ENCODE measurements at places on chromosomes 4 and X.

- H3K27me3 ChIP-seq: no peaks in the 10 kb centered on the region
- H3K36me3 ChIP-seq: peaks cover 6% of the 10 kb centered on the region
- H3K4me1 ChIP-seq: no peaks in the 10 kb centered on the region
- no peak overlapping the region for H3K27ac ChIP-seq
These were observed 25.8 kb downstream of the OTUD4 start for GRCh38 chr4:145154573-145154972.

DNA sequence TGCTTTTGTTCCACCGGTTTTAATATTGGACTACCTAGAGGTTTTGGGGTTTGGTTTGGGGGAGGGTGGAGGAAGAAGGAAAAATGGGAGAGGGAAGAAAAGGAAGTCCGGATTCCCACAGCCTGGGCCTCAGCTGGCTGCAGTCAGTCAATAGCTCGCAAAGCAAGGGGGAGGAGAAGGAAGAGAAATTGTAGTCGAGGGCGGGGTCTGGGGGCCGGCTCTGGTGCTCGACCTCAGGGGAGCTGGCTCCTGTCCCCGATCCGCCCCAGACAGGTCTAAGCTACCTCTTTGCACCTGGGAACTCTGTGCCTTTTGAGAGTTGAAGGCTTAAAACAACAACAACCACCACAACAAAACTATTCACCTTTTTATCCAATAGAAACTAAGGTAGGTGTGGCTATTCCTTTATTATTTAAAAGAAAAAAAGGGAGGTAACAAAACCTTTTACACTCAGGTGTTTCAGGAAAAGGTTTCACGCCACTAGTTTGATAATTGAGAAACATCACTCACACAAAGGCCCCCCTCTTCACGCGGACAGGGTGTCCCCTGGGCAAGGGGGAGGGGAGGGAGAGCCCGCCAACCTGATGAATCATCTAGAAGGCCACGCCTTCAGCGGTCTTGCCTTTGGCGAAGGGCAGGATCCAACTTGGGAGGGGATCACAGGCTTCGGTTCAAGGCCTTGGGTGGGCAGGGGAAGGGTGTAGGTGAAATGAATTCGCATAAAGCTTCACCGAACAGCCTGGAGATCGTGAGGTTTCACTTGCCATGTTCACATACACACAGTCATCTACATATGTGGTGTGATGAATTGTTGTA lies 1.6 kb upstream of the LNX1 start:
- H3K4me1 ChIP-seq: no peaks in the 10 kb centered on the region
- DNase-seq: peak; percentile 78
- H3K4me3 ChIP-seq: peak overlapping the region; percentile 22

- no peaks in the 10 kb centered on the region for H3K36me3 ChIP-seq
- H3K27me3 ChIP-seq: no peaks in the 10 kb centered on the region
- no peak overlapping the region for H3K4me3 ChIP-seq
- no peak overlapping the region for H3K27ac ChIP-seq
- H3K4me1 ChIP-seq: no peaks in the 10 kb centered on the region
- no peak for DNase-seq
These were observed 111.0 kb downstream of the DDIT4L start for GRCh38 chr4:100079264-100079663.

DNA sequence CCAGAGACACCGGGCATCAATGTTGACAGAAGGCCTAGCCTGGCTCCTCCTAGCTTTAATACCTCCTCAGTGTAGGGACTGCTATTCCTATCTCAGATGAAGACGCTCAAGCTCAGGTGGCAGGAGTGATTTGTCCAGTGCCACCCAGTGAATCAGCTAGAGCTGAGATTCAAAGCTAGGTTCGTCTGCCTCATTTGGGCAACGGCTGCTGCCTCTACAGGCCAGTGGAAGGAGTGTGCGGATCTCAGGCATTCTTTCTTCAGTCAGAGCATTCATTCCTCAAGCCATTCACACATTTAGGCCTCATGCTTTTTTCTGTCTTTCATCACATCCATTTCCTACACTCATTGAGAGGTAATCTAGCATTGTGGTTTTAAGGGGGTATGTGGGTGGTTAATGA lies 7.3 kb downstream of the TSR2 start:
- no peaks in the 10 kb centered on the region for H3K4me1 ChIP-seq
- H3K4me3 ChIP-seq: no peak overlapping the region
- no peaks in the 10 kb centered on the region for H3K27me3 ChIP-seq

- no peak for DNase-seq
- no peak overlapping the region for H3K27ac ChIP-seq
- no peak overlapping the region for H3K4me3 ChIP-seq
- no peaks in the 10 kb centered on the region for H3K27me3 ChIP-seq
- H3K4me1 ChIP-seq: no peaks in the 10 kb centered on the region
These were observed 51.1 kb downstream of the KLF3 start for GRCh38 chr4:38715050-38715449.

DNA sequence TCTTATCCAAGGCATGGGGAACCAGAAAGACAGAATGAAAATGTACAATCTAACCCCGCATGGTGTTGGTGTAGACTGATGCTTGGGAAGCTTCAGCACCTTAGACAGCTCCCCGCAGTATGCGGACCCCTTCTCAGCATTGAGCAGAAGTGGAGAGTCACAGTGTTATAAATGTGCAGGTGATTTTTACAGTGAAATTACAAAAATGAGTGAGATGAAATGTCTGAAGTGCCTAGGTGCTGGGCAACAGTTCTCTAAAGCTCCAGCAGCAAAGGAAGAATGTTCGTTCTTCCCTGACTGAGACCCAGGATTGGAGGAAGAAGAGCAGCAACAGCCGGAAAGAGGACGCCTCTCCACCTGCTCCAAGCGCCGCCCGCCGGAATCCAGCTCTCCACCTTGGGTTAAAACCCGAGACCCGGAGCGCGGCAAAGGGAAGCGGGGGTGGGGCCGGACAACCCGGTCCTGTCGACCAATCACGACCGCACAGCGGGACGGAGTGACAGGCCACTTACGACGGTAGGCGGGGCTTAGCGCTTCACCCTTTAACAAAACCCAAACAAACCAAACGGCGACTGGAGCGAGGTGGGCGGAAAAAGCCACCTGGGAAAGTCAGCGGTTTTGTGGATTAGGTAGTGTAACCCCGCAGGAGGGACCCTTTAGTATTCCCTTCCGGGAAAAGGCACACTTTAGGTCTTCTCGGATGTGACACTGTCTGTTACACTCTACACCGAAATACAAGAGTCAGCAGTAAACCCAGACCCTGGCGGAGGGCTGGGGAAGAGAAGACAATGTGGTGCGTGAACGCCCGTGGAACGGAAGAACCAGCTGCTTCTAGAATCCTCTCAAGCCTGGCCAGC lies at the start of gene GLRA3:
Gene GLRA3 (minus strand): TSS at position 403 of the 857 bp plus-strand sequence. CDS start 436 bp downstream, outside the sequence.
- no peaks in the 10 kb centered on the region for H3K4me1 ChIP-seq
- peak; percentile 76 for DNase-seq
- H3K27ac ChIP-seq: no peak within 1 kb of the TSS
- no peaks in the 10 kb centered on the region for H3K36me3 ChIP-seq

- no peak overlapping the region for H3K4me3 ChIP-seq
- no peaks in the 10 kb centered on the region for H3K27me3 ChIP-seq
- H3K4me1 ChIP-seq: peaks cover 4% of the 10 kb centered on the region
These were observed 207.7 kb downstream of the MGST2 start for GRCh38 chr4:139873111-139873860.

GRCh38 chr4:90798948-90799347 lies 671.8 kb downstream of the CCSER1 start:
- no peaks in the 10 kb centered on the region for H3K4me1 ChIP-seq
- H3K27me3 ChIP-seq: no peaks in the 10 kb centered on the region
- no peak overlapping the region for H3K4me3 ChIP-seq
- H3K27ac ChIP-seq: no peak overlapping the region

DNA sequence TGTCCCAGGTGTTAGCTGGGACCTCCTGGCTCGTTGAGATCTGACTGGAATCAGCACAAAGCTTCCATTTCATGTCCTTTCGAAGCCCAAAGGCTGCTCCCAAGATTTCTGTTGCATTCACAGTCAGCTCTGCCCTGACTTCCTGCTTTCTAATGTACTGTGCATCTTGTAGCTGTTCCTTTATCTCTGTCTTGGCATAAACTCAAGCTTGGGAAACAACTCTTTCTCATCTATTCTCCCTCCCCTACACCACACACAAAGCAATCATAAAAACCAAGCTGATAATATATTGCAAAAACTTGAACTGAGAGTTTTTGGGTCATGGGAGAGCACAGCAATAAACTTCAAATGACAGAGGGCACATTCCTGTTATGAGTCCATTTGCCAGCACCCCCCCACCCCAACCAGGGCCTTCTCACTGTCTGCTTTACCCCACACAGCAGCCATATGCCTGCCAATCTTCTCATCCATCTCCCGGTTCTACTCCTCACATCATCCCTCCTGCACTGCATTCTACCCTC lies 76.3 kb downstream of the SYNPO2 start:
- no peaks in the 10 kb centered on the region for H3K27me3 ChIP-seq
- no peak for DNase-seq
- peaks cover 11% of the 10 kb centered on the region for H3K4me1 ChIP-seq
- no peaks in the 10 kb centered on the region for H3K36me3 ChIP-seq

DNA sequence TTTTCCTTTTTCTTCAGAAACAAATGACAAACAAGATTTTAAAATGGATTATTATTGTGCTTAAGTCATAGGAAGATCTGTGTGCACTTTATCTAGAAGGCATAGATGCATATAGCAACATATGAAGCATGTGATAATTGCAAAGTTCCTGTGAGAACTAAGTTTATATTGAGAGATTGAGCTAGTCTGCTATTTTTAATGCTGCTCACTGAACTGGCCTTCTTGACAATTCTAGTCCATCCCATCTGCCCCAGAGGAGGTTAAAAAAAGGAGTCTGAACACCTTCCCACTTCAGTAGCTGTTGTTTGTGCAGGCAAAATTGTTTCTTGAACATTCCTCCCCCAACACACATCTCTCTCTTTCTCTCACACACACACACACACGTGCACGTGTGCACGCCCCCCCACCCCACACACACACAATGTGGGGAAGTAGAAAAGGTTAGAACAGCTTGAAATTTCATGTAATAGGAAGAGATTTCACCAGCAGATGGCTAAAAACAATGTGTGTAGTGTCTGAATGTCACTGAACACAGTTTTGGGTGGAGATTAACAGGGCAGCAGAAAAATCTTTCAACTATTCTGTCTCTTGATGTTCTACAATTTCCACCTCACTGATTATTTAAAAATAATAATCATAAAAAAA lies 108.0 kb downstream of the GPM6A start:
- no peaks in the 10 kb centered on the region for H3K4me1 ChIP-seq
- no peak for DNase-seq
- no peak overlapping the region for H3K4me3 ChIP-seq
- no peak overlapping the region for H3K27ac ChIP-seq
- H3K27me3 ChIP-seq: no peaks in the 10 kb centered on the region

- no peaks in the 10 kb centered on the region for H3K4me1 ChIP-seq
- no peaks in the 10 kb centered on the region for H3K27me3 ChIP-seq
- DNase-seq: peak; percentile 82
- H3K27ac ChIP-seq: no peak overlapping the region
These were observed 4.2 kb downstream of the PRDM8 start for GRCh38 chr4:80201252-80202151.

GRCh38 chr4:103424853-103425252 lies 226.7 kb upstream of the CENPE start:
- H3K36me3 ChIP-seq: no peaks in the 10 kb centered on the region
- H3K27me3 ChIP-seq: no peaks in the 10 kb centered on the region
- H3K4me1 ChIP-seq: no peaks in the 10 kb centered on the region
- no peak overlapping the region for H3K27ac ChIP-seq

- H3K36me3 ChIP-seq: no peaks in the 10 kb centered on the region
- DNase-seq: no peak
- no peak overlapping the region for H3K27ac ChIP-seq
- H3K27me3 ChIP-seq: no peaks in the 10 kb centered on the region
- no peak overlapping the region for H3K4me3 ChIP-seq
These were observed 2.7 kb upstream of the NALF2 start for GRCh38 chrX:69501429-69501828.

DNA sequence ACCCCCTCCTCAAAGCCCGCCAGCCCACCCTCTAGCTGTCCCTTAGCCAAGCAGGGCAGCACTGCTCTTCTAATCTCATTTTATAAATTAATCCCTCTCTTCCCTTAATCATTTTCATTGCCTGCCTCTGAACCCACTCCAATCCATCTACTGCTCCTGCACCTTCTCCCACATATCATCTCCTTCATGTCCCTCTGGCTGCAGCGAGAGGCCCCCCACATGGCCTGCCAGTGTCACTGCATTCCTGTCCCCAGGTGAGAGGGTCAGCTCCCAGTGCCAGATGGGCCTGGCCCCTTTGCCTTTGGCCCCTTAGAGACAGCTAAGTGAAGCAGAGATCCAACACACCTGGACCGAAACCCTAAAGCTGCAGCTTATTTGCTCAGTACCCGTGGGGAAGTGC lies 79.4 kb downstream of the PJA1 start:
- DNase-seq: no peak
- no peak overlapping the region for H3K27ac ChIP-seq
- no peaks in the 10 kb centered on the region for H3K4me1 ChIP-seq
- no peaks in the 10 kb centered on the region for H3K27me3 ChIP-seq
- no peak overlapping the region for H3K4me3 ChIP-seq

DNA sequence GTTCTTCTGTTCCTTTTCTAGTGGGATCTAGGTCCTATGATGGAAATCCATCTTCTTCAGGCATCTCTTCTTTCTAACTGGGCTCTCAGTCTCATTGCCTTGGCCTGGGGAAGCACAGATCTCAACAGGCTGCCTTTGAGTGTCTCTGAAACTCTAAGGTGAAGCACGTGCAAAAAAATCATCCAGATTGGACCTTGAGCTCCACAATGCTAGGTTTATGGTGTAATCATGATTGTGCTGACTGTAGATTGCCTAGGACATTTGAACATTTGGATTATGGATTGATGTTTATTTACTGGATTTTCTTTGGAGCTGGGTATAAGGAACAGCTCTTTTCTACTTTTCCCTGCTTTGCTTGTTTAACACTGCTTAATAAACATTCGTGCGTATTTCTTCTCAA lies 191.5 kb upstream of the NR3C2 start:
- H3K27ac ChIP-seq: no peak overlapping the region
- no peak overlapping the region for H3K4me3 ChIP-seq
- no peaks in the 10 kb centered on the region for H3K36me3 ChIP-seq
- no peaks in the 10 kb centered on the region for H3K4me1 ChIP-seq
- H3K27me3 ChIP-seq: no peaks in the 10 kb centered on the region
- DNase-seq: no peak

DNA sequence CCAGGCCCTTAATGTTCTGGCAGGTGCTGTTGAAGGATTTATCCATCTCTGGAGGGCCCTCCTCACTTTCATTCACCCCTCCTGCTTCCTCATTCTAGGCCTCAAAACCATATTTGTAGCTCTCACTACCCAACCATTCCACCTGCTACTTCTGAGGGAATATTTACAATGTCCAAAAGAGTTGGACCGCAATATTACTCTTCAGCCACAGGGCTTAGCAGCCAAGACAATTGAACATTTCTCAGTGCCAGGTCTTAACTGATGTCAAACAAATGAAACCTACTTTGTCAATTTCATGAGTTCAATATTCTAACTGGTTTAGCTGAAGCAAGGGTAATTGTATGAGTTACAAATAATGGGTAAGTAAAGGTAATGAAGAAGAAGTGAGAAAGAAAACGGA lies 113.2 kb downstream of the ENOX2 start:
- no peak for DNase-seq
- H3K36me3 ChIP-seq: no peaks in the 10 kb centered on the region

Data from aorta (tissue), 5 donors.